Erythroblast (primary cell): ENCODE measurements at places on chromosomes 13 and 19.

GRCh38 chr13:74361274-74361673, 227.1 kb upstream of the KLF12 start:
- DNase-seq, result no peak

- no peak for DNase-seq
Measured at GRCh38 chr13:27622881-27623280, 1.2 kb downstream of the POLR1D start.

GRCh38 chr19:6516018-6516658, 14.0 kb upstream of the TUBB4A start:
- DNase-seq, result peak; percentile 79

- peak; percentile 76 for DNase-seq
Measured at GRCh38 chr19:10295305-10295846, 5.6 kb downstream of the ICAM5 start.

- DNase-seq, result no peak
Measured at GRCh38 chr19:10105509-10106099, 558 bp upstream of the PPAN start.

- no peak for DNase-seq
Measured at GRCh38 chr13:28705461-28706083, 13.2 kb downstream of the SLC46A3 start.
